ENCODE measurements at places on chromosomes 7 and 10.

DNA sequence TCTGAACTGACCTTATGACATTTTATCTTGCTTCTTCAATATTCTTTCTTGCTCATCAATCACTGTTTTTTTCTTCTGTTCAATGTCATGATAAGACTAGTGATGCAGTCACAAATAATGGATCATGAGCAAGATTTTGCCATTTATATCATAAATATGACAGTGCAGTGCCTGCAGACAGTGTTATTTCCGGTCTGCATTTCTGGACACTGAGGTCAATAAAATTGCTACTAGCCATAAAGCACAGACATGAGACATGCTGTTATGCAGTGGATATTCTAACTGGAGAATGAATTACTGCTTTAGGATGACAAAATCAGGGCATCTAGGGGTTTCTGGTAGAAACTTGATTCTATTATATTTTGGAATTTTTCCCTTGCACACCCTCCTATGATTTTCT lies 1509.7 kb upstream of the LRRTM3 start:
- peak; percentile 13 for DNase-seq

- DNase-seq: no peak
Observed at GRCh38 chr10:121418126-121418777, 180.0 kb downstream of the FGFR2 start.

DNA sequence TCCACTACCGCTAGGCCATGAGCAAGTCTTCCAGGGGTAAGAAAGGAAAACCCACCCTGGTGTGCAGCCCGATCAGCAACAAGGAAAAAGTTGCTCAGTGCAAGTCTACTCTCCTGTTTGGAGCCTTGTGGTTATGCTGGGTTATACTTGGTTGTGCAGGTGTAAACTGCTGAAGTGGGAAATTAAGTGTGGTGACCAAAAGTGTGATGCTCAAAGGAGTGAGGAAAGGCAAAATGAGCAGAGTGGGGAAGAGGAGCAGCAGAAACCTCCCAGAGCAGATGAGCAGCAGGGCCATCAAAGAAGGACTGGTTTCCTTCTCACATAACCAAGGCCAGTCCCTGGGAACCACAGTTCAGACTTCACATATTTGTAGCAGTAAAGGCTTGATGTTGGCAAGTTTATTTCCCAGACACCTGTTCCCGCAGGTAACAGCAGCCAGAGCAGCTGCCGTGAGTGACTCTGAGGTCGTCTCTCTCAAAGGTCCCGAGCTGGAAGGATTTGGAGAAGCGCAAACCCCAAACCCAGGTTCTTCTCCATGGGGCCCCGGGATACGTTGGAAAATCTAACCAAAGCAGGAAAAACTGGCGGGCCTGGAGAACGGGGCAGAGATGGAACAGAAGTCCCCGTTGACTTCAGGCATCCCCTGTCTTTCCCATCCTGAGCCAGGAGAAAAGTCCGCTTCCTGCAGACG lies 607 bp upstream of the SMO start:
- no peak for DNase-seq

DNA sequence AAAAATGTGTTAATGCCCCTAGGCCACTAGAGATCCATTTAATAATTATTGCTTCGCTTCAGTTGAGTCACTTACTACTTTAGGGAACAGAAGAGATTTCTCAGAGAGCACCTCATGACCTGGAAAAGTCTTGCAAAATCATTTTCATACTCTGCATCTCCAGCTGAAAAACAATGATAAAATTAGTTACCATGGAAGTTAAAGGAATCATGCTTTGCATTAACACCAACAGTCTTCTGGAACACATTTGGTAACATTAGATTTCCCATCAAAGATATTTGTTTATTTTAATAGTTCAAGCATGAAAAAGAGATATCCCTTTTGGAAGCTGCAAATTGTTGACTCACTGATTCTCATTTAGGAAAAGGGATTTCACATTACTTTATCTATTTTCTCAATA lies 1.8 kb upstream of the STEAP2 start:
- DNase-seq: no peak

- peak; percentile 78 for DNase-seq
Observed at GRCh38 chr7:6256677-6257535, 15.5 kb downstream of the CYTH3 start.
